AG04449 (cell line): ENCODE measurements at places on chromosomes 12 and 14.
A peak's percentile ranks its signal among the peaks of the same experiment; 100 is the strongest.

DNA sequence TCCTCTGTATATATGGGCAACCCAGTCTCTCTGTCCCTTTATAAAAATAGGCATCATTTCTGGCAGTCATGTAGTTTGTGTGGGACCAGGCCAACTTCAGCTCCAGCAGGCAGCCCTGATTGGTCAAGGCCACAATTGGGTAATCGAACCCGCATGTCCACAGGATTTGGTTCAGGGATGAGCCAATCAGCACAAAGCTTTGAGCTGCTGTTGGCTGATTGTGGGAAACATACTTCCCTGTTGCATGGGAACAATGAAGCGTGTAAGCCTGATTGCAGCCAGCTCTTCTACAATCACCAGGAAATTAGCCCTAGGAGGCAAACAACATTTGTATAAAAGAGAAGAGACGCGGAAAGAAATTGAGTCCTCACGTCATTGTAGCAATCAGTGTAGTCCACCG, 328.6 kb downstream of the PCNX1 start:
- DNase-seq: no peak

GRCh38 chr12:64098709-64099354, 123.3 kb downstream of the KICS2 start:
- DNase-seq: no peak

- DNase-seq: no peak
Measured at GRCh38 chr12:124736115-124737039, 127.3 kb downstream of the SCARB1 start.

DNA sequence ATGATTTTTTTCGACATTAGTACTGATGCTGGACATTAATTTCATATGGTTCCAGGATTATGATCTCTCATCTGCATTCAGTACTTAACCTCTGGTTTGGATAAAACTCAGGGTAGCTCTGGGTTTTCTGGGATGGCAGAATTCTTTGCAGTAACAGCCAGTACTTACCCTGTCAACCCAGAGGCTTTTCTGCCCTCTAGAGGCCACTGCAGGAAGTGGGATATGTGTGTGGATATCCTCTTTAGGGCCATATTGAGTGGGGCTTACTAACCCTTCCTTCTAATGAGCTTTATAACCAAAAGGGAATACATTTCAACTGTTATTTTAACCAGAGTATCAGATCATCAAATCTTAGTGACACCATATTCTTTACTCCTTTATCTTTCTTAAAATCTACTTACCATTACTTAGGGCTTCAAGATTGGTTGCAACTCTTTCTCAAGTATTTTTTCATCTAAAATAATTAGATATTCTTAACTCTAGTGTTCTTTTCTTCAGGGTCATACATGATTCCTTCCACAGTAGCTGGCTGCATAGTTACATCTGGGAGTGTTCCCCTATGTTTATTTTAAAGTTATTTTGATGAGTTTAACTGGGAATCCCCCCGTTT, 488.0 kb upstream of the STXBP6 start:
- no peak for DNase-seq

GRCh38 chr12:94143438-94143837, 4.9 kb upstream of the PLXNC1 start:
- no peak for DNase-seq

DNA sequence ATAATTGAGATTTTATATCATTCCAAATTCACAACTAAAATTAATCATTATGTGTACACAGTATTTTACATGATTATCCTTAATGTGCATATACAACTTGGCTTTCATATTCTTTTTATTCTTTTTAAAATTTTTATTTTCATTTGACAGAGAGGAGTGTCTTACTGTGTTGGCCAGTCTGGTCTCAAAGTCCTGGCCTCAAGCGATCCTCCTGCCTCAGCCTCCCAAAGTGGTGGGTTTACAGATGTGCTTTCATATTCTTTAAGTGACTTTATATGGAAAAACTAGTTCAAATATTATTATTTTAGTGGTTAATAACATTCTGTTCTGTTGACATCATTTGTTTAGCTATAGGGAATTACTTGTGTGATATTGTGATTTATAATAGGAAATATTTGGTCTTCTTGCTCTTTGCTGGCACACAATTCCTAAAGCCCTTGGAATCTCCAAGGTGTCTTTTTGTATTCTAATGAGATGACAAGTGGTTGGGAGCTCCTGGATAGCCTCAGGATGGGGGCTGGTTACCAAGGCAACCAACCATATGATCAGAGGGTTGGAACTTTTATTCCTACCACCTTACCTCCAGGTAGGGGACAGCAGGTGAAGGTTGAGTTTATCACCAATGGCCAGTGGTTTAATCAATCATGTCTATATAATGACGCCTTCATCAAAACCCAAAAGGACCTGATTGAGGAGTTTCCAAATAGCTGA, 16.0 kb upstream of the ZNF410 start:
- DNase-seq: no peak

DNA sequence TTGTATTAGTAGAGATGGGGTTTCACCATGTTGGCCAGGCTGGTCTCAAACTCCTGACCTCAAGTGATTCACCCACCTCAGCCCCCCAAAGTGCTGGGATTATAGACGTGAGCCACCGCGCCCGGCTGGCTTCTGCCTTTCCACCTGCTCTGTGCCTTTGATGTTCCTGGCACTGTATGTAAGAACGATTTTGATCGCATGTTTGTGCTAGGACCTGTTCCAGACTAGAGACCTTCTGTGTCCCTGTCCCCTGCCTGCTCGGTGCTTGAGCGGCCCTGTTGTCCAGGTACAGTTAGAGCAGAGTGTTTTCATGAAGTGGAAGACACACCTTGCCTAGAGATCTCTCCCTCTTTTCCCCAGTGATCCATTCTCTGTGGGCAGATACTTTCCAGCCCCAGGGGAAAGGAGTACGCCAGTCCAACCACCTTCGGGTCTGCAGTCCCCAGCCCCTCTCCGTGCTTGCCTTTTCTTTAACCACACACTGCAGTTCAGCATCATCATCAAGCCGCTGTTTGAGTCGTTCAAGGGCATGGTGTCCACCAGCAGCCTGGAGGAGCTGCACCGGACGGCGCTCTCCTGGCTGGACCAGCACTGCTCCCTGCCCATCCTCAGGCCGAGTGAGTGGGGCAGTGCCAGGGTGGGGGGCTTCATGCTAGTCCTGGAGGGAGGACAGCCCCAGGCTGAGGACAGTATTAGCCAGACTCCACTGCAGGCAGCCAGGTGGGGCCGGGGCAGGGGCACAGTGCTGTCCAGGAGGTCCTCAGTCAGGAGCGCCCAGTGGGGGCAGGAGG, 33.4 kb downstream of the IL31 start:
- DNase-seq: no peak

DNA sequence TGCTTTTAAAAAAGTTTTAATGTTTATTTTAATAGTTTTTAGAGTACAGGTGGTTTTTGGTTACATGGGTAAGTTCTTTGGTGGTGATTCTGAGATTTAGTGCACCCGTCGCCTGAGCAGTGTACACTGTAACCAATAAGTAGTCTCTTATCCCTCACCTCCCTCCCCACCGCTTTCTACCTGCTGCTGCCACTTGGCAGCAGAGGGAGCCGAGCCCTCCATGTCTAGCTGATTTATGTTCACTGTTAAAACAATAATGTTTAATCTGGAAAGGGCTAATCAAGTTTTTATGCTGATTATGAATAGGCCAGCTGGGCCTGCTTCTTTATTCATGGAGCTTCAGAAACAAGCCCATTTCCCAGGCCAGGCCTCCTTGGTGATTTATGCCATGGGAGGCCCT, 73.1 kb downstream of the ADCK1 start:
- DNase-seq: no peak

DNA sequence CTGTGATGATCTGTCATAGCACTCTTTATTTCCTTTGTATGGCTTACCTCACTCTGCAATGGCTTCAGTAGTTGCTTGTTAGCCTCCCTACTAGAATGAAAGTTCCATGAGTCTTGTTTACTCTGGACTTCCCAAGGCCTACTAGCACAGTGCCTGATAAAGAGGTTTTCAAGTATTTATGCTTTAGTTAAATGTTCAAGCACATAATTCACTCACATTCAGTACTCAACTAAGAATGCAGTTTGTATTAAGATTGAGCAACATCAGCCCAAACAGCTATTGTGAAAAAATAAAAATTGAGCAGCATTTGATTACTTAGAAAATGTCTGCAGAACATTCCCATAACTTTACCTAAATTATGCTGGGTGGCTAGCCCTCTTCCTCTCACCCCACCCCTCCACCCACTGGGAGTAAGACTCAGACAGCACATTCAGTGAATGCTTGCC, 158.9 kb upstream of the AMIGO2 start:
- peak; percentile 28 for DNase-seq
